ENCODE measurements at places on chromosomes 2 and 18. TPM values are rescaled to one million over a fixed set of nuclear protein-coding genes. Genes with fewer than 3 reads are reported as not detected.

DNA sequence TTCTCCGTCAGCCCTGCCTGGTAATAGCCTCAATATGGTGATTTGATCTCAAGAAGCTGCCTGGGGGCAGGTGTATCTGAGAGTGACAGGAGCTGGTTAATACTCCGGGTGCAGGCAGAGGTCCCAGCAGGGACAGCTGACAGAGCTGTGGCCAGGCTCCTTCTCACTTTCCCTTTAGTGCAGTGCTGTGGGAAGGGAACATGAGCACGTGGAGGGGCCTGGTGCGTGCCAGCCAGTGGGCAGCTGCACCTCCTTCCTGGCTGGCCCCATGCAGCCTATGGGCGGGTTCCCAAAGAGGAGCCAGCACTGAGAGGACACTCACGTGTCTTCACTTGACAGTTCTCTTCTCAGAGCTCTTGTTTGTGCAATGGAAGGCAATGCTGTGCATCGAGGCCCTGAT, 9.1 kb downstream of the CNNM4 start:
- no peak for DNase-seq

GRCh38 chr18:37570336-37570930, 4.8 kb upstream of the CELF4 start:
- DNase-seq = no peak

DNA sequence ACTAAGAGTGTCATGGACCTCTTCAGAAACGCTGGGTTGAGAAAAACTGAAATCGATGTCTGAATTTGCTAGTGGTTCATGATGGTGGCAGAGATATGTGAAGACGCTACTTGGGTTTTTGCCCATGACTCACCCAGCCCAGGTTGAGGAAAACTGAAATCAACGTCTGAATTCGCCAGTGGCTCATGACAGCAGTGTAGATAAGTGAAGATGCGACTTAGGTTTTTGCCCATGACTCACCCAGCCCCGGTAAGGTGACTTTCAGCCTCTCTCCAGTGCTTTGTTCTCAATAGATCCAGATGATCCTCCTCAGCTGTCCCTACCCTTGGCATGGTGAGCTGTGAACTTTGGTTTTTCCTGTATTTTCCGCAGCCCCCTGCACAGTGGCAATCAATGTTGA, 105.3 kb upstream of the SIX3 start:
- DNase-seq = no peak

- no peak for DNase-seq
These were observed 40.6 kb downstream of the EHD3 start for GRCh38 chr2:31274401-31275075.

The TRIM54 gene
- not detected for total RNA-seq
